ENCODE measurements at places on chromosomes 1 and 21. TPM values are rescaled to one million over a fixed set of nuclear protein-coding genes. Genes with fewer than 3 reads are reported as not detected.

The PTGS2 gene
- total RNA-seq = 2.5 TPM

The CDC7 gene
- total RNA-seq = 20.4 TPM

The SNRPE gene
- total RNA-seq = 52.9 TPM

The NUDC gene
- total RNA-seq = 19.4 TPM

The OR2M3 gene
- total RNA-seq = under 0.01 TPM

The ABCA4 gene
- 0.25 TPM for total RNA-seq

The ACTRT2 gene
- total RNA-seq = not detected

The CTH gene
- 4.2 TPM for total RNA-seq

The PTGER3 gene
- total RNA-seq = 1.2 TPM

The EEIG2 gene
- total RNA-seq = 45.7 TPM

The IGSF3 gene
- 118 TPM for total RNA-seq

The CTSK gene
- total RNA-seq = 7.4 TPM

The CHIT1 gene
- total RNA-seq = under 0.01 TPM

The TAS1R3 gene
- total RNA-seq = 0.49 TPM

The NR1I3 gene
- under 0.01 TPM for total RNA-seq

The KCNJ9 gene
- 10.6 TPM for total RNA-seq

The LEFTY1 gene
- 0.74 TPM for total RNA-seq

The INKA2 gene
- 2.7 TPM for total RNA-seq

The POU3F1 gene
- 6.1 TPM for total RNA-seq

The TTC3 gene
- total RNA-seq = 832 TPM

The RASAL2 gene
- total RNA-seq = 28.8 TPM

The DYRK3 gene
- 12.8 TPM for total RNA-seq

The IVNS1ABP gene
- 149 TPM for total RNA-seq

The OR2T2 gene
- not detected for total RNA-seq

The NHLH2 gene
- total RNA-seq = 0.74 TPM

The DTL gene
- 2.2 TPM for total RNA-seq

The FNDC7 gene
- total RNA-seq = 0.25 TPM

The LMOD1 gene
- total RNA-seq = 0.49 TPM

The NTRK1 gene
- total RNA-seq = 0.25 TPM

The ZNF683 gene
- not detected for total RNA-seq

The FNDC5 gene
- total RNA-seq = 15.0 TPM

The MOB3C gene
- total RNA-seq = 2.2 TPM

The GBP4 gene
- total RNA-seq = 1.2 TPM

The PLA2G4A gene
- total RNA-seq = 1.2 TPM

The NPL gene
- total RNA-seq = 3.7 TPM

The PLEKHO1 gene
- 45.2 TPM for total RNA-seq

The OR2T29 gene
- total RNA-seq = not detected

The HTR6 gene
- total RNA-seq = 0.25 TPM

The MPL gene
- not detected for total RNA-seq

The LIPI gene
- total RNA-seq = not detected

The GSTM5 gene
- 1.7 TPM for total RNA-seq

The DNAJC6 gene
- total RNA-seq = 123 TPM

The ADAMTSL4 gene
- total RNA-seq = 0.25 TPM

The ABL2 gene
- total RNA-seq = 32.7 TPM

The PKNOX1 gene
- 13.8 TPM for total RNA-seq

The ITSN1 gene
- total RNA-seq = 64.4 TPM

The MCOLN2 gene
- total RNA-seq = not detected

The SLAMF9 gene
- not detected for total RNA-seq

Data from temporal lobe (tissue), 4 donors.